ENCODE measurements at places on chromosomes 2 and 18.

DNA sequence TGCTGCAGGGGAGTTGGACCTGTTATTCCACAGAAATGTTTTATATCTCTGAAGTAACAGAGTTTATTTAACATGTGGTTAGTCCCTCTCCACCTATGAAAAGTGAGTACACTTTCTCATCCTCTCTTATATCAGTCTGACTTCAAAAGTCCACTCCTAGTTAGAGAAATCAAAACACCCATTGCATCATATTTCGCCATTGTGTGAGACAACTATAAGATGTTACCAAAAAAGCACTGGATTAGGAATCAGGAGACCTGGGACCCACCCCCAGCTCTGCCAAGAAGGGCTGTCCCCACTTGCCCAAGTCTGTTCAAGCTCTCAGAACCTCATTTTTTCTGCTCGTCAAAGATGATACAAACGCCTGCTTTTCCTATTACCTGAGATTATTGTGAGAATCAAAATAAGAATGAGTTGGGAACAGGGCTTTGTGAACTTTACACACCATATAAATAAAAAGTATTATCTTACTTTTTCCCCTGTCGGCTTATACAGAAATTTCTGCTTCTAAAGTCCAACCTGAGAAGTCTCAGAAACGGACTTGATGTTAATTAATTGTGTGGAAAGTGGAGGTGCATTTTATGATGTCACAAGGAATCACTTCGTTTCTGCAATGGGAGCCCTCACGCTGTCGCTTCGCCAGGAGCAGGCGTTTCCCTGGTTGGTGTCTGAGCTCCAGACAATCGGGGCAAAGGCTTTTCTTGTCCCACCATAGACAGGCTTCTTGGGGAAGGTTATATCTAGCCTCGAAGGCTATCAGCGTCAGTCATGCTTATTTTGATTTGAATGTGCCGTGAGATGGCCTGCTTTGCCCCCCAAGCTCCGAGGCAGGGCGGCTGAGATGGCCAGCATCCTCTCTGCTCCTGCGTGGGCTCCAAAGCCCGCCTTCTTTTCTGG, 89.6 kb upstream of the ZNF516 start:
- no peak for DNase-seq

DNA sequence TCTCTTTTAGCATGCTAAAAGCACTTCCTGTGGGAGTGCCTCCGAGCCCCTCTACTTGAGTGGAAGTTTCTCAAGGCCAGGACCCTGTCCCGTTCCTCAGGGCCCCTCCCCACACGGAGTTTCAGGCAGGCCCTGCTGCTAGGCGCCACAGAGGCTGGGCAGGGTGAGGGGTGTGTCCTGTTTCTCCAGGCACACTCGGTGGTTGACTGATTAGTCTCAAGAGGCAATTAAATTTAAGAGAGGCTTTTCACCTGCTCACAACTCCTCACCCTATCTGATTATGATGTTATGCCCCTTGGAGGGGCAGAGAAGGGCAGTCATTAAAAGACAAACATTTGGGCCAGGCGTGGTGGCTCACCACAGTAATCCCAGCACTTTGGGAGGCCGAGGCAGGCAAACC, 160.8 kb upstream of the HAAO start:
- DNase-seq = no peak

- no peak for DNase-seq
These were observed 43.5 kb upstream of the ITSN2 start for GRCh38 chr2:24403832-24404212.

DNA sequence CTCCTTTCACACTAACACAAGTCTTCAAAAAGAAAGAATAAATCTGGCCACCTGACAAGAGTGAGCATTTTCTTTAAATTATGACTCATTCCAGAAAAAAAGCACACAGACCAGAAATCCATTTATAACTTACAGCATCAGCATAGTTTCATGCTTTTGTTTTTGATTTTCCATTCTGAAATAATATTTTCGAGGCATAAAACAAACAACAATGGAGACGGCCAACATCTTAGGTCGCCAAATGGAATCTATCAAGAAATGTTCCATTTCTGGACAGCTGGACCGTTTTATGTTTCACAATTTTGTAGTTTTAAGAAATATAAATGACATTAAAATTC, 165.4 kb upstream of the ZFP36L2 start:
- no peak for DNase-seq

GRCh38 chr2:198173864-198174263, 369.5 kb downstream of the PLCL1 start:
- DNase-seq = no peak

DNA sequence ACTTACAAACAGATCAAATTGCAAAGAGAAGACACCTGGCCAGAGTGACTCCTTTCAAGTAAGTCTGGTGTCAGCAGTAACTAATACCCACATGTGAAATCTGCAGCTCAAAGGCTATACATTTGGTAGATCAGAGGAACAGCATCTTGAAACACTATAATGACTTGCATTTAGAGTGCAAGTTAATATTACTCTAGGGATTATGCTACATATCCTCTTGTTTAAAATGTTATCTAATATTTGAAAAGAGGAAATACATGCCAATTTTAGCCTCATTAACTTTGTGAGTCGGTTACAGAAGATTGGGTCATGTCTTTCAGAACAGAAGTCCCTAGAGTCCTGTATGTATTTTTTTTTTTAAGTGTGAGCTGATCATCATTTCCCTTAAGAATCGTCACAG, 15.2 kb downstream of the LANCL1 start:
- DNase-seq = no peak

GRCh38 chr2:127157114-127157513, 50.2 kb upstream of the BIN1 start:
- no peak for DNase-seq

- DNase-seq = no peak
These were observed 21.9 kb upstream of the MCFD2 start for GRCh38 chr2:46937471-46937901.

DNA sequence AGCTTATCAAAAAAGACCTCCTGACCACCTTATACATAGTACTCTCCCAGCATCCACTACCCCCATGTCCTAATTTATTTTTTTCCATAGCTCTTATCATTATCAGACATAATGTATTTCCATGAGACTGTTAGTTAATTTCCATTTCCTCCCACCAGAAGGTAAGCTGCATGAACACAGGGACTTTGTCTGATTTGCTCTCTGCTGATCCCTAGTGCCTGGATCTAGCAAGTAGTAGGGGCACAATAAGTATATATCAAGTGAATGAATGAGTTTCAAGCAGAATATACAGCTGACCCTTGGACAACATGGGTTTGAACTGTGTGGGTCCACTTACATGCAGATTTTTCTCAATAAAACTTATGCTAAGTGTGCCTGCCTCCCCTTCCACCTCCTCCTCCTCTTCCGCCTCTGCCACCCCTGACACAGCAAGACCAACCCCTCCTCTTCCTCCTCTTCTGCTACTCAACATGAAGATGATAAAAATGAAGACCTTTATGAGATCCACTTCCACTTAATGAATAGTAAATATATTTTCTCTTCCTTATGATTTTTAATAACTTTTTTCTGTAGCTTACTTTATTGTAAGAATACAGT, 53.8 kb downstream of the CTAGE1 start:
- DNase-seq = no peak

GRCh38 chr2:201513271-201513670, 61.7 kb downstream of the STRADB start:
- DNase-seq = no peak

- DNase-seq = no peak
These were observed 462.8 kb upstream of the MEX3C start for GRCh38 chr18:51660188-51660715.

GRCh38 chr2:176139661-176140512, 10.4 kb downstream of the HOXD8 start:
- no peak for DNase-seq

DNA sequence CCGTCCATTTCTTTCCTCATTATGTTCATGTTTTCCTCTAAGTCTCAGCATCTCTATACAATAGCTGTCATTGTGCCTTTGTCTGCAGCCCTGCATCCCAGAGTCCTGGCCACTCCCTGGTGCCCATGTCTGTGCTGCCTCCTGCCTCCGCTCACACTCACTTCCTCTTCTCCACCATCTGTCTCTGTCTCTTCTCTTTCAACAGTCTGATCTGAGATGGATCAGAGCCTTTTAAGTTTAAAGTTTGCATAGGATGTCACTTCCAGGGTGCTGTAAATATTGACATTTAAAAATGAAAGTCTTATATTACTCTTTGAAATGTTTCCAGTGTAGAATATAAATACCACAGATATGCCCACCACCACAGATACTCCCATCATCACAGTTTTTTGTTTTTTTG, 42.7 kb downstream of the UBE2F start:
- DNase-seq = no peak

DNA sequence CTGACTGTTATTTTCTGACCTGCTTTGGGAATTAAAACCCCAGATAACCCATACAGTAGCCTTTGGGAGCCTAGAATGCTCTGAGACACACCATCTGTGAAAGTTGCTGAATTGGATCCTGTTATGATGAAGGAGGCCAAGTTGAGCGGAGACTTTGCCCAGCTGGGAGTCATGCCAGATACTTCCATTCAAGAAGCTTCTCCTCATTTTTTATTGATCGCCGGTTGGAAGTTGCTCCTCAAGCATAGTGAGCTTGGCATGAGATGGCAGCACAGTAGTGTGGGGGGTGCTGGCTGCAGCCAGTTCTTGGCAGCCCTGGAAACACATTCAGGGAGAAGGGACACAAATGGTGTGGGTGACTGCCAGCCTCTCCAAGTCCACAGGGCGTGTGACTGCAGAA, 270.7 kb upstream of the NRP2 start:
- DNase-seq = no peak

- DNase-seq = no peak
These were observed 97.6 kb upstream of the RAB6C start for GRCh38 chr2:129881786-129882396.

GRCh38 chr2:67342394-67342793, 54.7 kb upstream of the ETAA1 start:
- no peak for DNase-seq

GRCh38 chr2:101803945-101804696, 106.6 kb downstream of the MAP4K4 start:
- DNase-seq = no peak

- DNase-seq = no peak
These were observed 6.9 kb upstream of the SLC14A2 start for GRCh38 chr18:45608400-45608799.

GRCh38 chr2:166700079-166700478, 188.2 kb upstream of the XIRP2 start:
- DNase-seq = no peak

GRCh38 chr18:35463827-35464226, 33.9 kb downstream of the INO80C start:
- no peak for DNase-seq

- DNase-seq = no peak
These were observed 115.1 kb downstream of the NAB1 start for GRCh38 chr2:190763901-190764514.

DNA sequence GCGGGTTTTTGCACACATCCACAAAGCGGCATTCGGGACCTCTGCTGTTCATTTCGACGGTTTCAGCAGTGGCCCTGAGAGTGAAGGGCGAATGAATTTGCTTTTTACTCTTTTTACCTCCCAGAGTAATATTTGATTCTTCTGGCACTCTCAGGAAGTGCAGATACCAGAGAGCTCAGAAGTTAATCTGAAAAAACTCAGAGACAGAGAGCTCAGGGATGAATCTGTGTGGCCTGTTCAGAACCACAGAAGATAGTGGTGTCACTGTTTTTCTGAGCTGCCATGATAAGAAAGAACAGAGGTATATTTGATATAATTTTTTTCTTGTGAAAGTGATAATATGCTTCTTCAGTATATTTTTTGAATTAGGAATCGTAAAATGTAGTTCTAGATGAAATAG, 129.3 kb downstream of the MBP start:
- DNase-seq = no peak

GRCh38 chr18:28635530-28635929, 458.6 kb upstream of the CDH2 start:
- no peak for DNase-seq

GRCh38 chr2:69561101-69561500, 82.4 kb downstream of the AAK1 start:
- no peak for DNase-seq

- DNase-seq = no peak
These were observed 46.3 kb downstream of the TRIP12 start for GRCh38 chr2:229875549-229875948.

- no peak for DNase-seq
These were observed 184.0 kb downstream of the KCNE4 start for GRCh38 chr2:223235986-223236385.

DNA sequence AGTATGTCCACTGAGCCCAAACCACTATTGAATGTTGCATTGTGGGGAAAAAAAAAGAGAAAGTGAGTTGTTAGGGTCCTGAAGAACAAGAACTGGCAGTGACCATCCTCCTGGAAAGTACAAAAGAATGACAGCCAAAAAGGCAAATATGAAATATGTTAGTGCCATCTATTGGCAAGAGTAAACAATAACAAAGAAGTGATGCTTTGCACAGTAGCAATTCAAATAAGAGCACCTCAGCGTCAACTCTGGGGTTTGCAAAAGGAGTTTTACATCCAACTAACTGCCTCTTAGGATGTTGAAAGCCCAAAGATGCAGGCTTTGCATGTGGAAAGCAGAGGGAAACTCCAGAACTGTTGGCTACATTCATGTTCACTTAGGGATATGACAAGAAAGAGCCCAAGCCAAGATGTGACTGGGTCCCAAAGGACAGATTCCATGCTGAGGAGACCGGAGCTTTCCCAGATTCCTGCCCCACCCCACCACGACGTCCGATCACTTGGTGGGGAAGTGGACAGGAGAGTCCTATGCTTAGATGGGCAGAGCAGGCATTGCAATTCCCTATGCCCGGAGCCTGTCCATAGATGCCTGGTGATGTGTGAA, 15.6 kb downstream of the TRABD2A start:
- DNase-seq = peak; percentile 40

DNA sequence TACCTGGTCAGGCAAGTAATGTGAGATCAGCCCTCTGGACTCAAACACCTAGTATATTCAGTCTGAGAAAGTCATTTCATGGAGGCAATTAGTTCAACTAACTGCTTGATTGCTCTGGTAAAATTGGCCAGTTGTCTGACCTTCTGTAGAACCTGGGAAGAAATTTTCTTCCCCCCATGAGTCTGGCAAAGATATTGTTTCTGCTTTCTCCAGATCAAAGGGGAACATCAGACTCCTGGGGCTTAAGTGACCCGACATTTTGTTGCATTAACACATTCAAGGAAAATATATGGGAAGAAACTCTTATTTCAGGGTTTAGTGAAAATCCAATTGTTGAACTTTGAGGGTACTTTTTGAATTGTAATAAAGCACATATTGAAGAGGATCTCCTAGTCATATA, 375.1 kb downstream of the SUCLG1 start:
- DNase-seq = no peak

DNA sequence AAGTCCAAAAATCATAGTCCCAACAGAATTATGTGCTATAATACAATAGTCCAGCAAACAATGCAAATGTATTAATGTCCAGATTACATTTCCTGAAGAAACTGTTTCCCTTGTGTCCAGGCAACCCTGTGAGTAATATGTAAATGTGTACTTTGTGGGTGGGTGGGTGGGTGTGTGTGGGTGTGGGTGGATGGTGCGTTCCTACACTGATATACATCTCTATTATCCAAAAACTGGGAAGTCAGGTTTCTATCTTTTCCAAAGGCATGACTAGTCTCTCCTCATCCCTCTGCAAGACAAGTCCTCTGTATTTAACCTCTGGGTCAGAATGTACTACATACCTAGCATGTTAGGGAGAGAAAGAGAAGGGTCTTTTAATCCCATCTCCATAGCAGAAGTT, 71.6 kb downstream of the LNPK start:
- DNase-seq = no peak

GRCh38 chr2:147715807-147716206, 129.0 kb upstream of the ACVR2A start:
- no peak for DNase-seq

All from A549 (cell line).